ENCODE measurements at places on chromosomes 1 and 21.

DNA sequence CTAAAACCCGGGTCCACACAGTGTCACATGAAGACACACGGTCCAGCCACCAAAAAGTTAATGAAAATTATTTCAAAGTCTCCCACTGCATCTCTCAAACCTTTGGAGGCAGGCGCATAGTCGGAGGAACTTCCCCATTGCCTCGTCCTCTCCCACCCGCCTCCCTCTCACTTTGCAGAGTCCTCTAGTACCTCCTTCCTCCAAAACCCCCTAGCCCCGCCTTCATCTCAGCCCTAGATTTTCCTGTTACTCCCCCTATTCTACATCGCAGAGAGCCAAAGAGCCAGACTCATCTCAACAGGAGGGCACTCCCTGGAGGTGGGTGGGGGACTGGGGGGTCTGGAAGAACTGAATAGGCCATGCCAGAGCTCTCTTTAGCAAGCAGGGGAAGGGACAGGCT is 79.3 kb downstream of the DISP3 start:
- no peak for DNase-seq

GRCh38 chr1:199396456-199396855 is 631.1 kb upstream of the NR5A2 start:
- no peak for DNase-seq

- DNase-seq, result peak; percentile 0
Observed at GRCh38 chr1:172219966-172220365, 200.5 kb upstream of the C1orf105 start.

DNA sequence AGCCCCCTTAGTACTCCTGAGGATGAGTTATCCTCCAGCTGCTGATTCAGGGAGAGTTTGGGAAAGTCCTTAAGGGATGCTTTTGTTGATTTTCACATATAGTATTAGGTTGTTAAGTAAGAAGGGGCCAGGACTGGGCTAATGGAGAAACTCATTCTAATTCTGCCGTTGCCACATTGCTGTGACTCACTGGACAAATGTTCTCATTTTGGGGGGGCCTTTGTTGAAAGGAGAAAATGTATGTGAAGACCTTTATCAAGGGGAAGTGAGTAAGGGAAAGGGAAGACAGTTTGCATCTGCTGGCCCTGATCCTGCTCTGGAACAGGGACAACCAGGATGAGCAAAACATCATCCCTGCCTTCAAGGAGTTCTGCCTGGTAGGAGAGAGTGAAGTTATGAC is 123.2 kb upstream of the FGGY start:
- peak; percentile 81 for DNase-seq

- DNase-seq, result no peak
Observed at GRCh38 chr1:116605315-116605714, 34.5 kb upstream of the CD58 start.

DNA sequence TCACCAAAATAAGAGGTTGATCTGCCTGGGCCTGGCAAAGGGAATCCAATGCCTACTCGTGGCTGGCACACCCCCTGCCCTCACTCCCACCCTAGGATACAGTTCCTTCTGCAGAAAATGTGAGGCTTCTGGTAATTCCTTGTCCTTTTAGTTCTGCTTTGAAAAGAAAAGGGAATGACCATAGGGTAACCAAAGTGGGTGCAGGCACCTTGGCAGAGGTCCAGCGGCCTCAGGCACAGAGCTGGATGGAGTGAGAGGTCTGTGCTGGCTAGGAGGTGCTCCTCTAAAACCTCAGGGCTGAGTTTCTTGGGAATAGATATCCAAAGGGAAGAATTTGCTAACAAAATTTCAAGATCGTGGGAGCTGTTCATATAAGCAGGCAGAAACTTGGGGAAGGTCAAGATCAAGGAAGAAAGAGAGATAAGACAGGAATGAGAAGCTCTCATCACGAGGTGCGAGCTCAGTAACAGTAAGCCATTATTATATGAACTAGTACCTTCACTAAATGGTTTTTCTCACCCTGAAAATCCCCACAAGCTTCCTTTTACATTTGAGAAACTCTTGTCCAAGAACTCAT is 293.1 kb upstream of the LYPLAL1 start:
- DNase-seq, result no peak

DNA sequence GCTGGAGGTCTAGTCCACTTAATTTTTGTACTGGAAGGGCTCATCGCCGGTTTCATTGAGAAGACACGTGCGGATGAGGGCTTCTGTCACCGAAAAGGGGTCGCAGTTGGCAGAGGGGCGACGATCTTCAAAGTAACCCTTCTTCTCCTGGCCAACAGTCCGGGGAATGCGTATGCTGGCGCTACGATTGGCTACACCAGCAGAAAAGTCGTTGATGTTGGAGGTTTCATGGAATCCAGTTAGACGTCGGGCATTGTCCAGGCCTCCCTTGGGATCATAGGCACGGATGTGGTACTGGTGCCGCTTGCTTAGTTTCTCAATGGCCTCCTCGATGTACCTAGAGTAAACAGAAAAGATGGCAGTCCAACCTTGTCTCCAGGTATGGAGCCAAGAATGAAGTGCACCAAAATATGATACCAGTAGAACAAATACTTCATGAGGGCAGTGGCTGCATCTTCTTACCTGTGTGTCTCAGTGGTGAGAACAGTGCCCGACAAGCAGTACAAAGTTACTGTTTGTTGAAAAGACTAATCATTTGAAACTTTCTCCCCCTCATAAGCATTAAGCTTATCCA is 7.1 kb downstream of the GLUL start:
- DNase-seq, result no peak

DNA sequence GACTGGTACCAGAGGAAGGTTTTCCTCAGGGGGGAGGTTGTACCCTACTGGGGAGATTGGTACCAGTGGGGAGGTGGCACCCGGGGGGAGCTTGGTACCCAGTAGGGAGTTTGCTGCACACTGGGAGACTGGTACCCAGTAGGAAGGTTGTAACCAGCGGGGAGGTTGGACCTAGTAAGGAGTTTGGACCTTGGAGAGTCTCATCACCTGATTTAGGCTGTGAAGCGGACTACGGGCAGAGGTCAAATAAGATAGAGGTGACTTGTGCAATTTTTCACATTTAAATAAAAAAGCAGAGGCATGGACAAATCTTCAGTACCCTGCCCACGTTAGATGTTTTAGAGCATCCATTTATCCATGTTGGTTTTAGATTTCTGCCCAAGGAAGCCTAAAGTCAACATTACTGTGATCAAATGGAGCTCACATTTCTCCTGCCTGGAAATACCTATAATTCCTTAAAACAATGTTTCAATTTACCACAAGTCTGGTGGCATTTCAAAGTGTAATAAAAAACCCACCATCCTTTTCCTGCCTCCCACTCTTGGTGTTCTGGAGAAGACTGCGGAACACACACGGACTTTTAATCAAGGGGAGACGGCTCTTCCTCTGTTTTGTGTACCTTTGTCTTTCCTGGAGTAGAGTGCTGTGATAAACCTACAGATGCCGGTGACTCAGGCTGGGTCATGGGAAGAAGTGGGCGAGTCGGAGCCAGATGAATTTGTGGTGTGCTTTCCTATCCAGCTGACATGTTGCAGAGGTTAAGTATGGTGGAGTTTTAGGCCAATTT is 36.2 kb upstream of the MRPS6 start:
- DNase-seq, result peak; percentile 75

GRCh38 chr1:8477166-8477982 is 159.5 kb downstream of the SLC45A1 start:
- DNase-seq, result peak; percentile 76

GRCh38 chr1:171355727-171356126 is 41.7 kb downstream of the FMO4 start:
- DNase-seq, result peak; percentile 49

DNA sequence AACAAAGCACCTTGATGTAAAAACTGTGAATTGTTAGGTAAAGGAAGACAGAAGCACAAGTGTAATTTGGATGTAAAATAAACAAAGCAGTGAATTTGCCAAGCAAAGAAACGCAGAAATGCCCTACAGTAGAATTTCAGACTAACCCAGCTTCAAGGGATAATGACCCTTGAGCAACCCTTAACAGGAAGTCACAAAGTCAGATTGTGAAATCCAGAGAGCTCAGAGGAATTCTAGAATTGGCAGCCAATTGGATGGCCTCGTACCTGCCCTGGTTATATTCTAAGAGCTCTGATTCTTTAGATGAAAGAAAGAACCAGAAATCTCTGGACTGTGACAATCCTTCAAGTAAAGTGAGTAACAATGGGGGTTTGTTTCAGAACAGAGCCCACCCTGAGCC is 152.7 kb upstream of the CHRM3 start:
- peak; percentile 5 for DNase-seq

- DNase-seq, result no peak
Observed at GRCh38 chr1:218401998-218402785, 57.1 kb downstream of the TGFB2 start.

- DNase-seq, result no peak
Observed at GRCh38 chr1:116971965-116972673, 29.4 kb upstream of the CD101 start.

GRCh38 chr1:8077120-8077573 is 51.0 kb upstream of the ERRFI1 start:
- peak; percentile 98 for DNase-seq

- DNase-seq, result no peak
Observed at GRCh38 chr1:232404981-232405731, 224.8 kb downstream of the SIPA1L2 start.

- DNase-seq, result no peak
Observed at GRCh38 chr1:28853093-28853742, 41.2 kb downstream of the OPRD1 start.

DNA sequence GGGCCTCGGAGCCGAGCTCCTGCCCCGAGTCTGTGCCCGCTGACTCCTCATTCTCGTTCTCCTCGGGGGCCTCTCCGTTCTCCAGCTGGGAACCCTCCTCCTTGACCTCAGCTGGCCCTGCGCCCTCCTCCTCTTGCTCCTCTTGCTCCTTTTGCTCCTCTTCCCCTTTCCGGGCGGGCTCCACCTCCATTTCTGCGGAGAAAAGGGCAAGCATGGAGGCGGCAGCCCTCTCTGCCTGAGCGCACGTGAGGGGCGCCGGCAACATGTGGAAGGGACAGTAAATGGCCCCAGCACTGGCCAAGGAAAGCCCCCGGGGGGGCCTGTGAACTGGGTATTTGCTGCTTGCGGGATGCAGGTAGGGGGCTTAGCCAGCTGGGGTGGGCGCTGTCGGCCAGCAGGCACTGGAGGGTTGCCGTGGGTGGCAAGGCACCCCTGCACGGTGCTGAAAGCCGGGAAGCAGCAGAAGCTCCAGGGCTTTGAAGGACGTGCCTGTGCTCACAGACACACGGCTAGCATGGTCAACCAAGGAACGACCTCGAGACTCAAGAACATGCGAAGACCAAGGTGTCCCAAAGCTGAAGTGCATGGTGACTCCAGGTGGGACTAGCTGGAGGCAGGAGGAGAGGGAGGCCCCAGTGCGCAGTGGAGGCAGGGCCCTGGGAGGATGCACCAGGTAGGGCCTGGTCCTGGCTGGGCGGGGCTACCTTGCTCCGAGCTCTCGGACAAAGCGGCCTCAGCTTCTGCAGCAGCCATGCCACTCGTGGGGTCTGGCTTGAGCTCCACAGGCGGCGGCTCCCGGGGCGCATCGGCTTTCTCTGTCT is 30.7 kb downstream of the ZBTB17 start:
- DNase-seq, result no peak

DNA sequence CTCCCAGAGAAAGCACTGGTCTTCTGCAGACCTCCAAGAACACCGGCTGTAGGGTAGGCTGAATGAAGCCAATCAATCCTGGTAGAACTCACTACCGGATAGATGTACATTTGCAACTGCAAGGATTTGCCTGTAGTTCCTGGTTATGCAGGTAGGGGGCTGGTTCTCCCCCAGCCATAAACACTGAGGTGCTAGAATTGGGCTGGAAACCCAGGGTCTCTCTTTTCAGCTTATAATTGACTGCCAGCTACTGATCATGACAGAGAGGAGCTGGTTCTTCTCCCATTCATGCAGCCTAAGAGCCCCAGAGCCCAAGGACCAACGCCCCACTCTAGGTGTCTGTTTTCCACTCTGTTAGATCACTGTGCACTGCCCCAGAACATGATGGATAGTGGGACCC is 21.5 kb upstream of the MTARC2 start:
- DNase-seq, result no peak
